ENCODE measurements at places on chromosomes 3 and 15. TPM values are rescaled to one million over a fixed set of nuclear protein-coding genes. Genes with fewer than 3 reads are reported as not detected.

The CPEB1 gene
- 1.3 TPM for polyA plus RNA-seq

The ECE2 gene
- 0.42 TPM for polyA plus RNA-seq

The CPA3 gene
- not detected for polyA plus RNA-seq

The SQOR gene
- not detected for polyA plus RNA-seq

The RASL12 gene
- not detected for polyA plus RNA-seq

The OXTR gene
- polyA plus RNA-seq: 1.7 TPM

The PLA1A gene
- not detected for polyA plus RNA-seq

The AMOTL2 gene
- polyA plus RNA-seq: 30.1 TPM

The CRYGS gene
- polyA plus RNA-seq: 7.7 TPM

The NR1I2 gene
- 0.53 TPM for polyA plus RNA-seq

The NEK4 gene
- 45.6 TPM for polyA plus RNA-seq

The TRAT1 gene
- not detected for polyA plus RNA-seq

The FXR1 gene
- polyA plus RNA-seq: 109 TPM

The THRB gene
- polyA plus RNA-seq: 1.7 TPM

The AGBL1 gene
- 0.12 TPM for polyA plus RNA-seq

The GOLGA6L10 gene
- 7.9 TPM for polyA plus RNA-seq

The TGM4 gene
- not detected for polyA plus RNA-seq

The GOLGA6L7 gene
- polyA plus RNA-seq: not detected

The TPRG1 gene
- 1.6 TPM for polyA plus RNA-seq

The CP gene
- polyA plus RNA-seq: not detected

The NMNAT3 gene
- polyA plus RNA-seq: 4.6 TPM

The IL5RA gene
- polyA plus RNA-seq: 0.10 TPM

The PLIN1 gene
- 0.08 TPM for polyA plus RNA-seq

The CELF6 gene
- polyA plus RNA-seq: 68.6 TPM

The TMC3 gene
- not detected for polyA plus RNA-seq

The SCAANT1 gene
- polyA plus RNA-seq: not detected

The PLA2G4D gene
- not detected for polyA plus RNA-seq

The CTXN2 gene
- polyA plus RNA-seq: 0.69 TPM

The CLSTN2 gene
- polyA plus RNA-seq: 12.3 TPM

All from neural cell (in vitro differentiated cells).